ENCODE measurements at places on chromosomes 11 and 22.

DNA sequence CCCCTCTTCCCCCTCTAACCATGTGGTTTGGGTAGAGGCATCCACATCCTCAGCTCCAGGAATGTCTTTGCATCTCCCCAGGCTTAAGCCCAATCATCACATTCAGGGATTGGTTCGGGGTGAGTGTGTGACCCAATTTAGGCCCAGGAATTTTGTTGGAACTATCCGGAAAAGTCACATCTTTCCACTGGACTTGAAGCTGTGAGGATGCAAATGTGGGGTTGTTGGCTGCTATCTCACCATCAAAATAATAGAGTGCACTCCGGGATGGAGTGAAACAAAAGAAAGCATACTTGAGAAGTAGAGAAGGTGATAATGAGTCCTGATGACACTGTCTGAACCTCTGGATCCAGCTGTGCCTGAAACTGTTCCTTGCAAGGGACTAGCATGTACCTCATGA, 33.8 kb upstream of the OLFML1 start:
- DNase-seq: no peak

DNA sequence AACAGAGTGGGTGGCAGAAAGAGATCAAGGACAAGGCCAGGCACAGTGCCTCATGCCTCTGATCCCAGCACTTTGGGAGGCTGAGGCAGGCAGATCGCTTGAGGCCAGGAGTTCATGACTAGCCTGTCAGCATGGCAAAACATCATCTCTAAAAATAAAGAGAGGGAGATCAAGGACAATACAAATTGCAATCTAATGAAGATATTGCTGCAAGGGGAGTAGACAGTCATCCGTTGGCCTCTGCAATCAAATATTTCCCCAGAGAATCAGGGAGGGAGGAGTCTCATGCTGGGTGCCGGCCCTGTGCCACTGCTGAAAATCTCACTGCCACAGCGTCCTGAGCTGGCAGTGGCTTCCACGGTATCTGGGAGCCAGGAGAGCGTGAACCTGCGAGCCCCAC, 19.4 kb upstream of the IL17RA start:
- DNase-seq: no peak

DNA sequence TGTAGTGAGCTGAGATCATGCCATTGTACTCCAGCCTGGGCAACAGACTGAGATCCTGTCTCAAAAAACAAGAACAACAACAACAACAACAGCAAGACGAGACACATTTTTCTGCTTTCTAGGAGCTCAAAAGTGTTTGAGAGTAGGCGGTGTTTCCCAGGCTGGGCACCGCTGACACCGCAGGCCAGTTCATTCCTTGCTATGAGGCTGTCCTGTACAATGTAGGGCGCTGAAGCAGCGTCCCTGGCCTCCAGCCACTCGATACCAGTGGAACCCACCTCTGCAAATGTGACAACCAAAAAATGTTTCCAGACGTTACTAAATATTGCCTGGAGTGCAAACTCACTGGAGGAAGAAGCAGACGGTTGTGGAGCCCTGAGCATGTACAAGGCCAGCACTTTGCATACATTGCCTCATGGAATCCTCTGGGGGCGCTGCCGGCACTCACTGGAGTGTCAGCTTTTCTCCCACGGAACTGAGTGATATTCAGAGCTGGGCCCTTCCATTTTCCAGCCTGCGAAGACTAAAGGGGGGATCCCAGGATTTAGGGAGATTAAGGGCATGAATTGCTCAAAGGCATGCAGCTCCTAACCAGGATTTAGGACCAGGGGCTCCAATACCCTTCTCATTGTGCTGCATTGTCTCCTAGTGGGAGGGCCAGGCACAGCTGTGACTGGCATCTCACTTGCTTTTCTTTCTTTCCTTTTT, 5.8 kb upstream of the MIEF1 start:
- DNase-seq: peak; percentile 61

DNA sequence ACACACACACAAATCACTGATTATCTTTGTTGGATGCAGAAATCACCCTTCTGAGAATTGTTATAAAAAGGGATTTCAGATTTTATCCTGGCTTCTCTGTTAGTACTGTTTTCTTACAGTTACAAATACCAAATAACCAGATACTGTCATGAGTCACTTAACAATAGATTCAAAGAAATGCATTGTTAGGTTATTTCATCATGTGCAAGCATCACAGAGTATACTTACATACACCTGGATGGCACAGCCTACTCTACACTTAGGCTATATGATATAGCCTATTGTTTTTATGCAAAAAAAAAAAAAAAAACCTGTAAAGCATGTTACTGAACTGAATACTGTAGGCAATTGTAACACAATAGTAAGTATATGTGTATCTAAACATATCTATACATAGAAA, 319.2 kb upstream of the ARHGAP42 start:
- DNase-seq: no peak

DNA sequence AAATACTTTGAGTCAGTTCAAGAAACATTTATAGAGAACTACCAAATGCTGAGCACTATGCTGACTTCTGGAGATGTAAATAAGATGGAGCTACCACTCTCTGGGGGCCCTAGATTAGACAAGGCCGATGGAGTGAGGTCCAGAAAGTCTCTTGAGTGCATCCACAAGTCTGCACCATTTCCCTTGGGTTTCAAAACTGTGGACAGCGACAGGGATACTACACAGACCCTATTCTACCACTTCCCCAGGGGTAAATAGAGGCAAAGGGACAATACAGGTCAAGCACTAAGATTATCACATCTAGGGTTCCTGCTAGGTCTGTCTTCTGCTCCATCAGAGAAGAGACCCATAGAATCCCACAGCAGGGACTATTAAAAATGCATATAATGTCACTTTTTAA, 183.2 kb downstream of the GRIA4 start:
- DNase-seq: no peak

DNA sequence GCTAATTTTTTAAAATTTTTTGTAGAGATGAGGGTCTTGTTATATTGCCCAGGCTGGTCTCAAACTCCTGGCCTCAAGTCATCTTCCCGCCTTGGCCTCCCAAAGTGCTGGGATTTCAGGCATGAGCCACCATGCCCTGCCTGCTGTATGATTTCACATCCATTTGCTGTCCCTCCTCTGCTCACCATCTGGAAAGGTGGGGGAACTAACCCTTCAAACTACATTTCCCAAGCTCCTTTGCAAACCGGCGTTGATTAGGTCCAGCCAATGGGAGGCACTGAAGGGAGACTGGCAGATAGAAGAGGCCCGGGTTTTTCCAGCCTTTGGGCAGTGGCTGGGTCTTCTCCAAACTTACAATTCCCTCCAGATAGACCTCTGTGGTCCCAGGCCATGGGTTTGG, 19.3 kb downstream of the RFPL1 start:
- DNase-seq: no peak

DNA sequence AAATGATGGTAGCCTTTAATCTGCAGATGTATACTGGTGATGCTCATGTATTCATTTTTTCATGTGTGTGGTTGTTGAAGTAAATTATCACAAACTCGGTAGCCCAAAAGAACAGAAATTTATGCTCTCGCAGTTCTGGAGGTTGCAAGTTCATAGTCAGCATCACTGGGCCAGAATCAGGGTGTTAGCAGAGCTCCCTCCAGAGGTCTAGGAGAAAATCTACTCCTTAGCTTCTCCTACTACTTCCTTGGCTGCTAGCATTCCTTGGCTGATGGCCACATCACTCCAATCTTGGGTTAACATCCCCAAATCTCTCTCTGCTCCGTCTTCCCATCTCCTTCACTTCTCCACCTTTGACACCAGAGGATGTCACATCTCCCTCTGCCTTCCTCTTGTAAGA, 45.3 kb upstream of the GALNT18 start:
- DNase-seq: no peak

DNA sequence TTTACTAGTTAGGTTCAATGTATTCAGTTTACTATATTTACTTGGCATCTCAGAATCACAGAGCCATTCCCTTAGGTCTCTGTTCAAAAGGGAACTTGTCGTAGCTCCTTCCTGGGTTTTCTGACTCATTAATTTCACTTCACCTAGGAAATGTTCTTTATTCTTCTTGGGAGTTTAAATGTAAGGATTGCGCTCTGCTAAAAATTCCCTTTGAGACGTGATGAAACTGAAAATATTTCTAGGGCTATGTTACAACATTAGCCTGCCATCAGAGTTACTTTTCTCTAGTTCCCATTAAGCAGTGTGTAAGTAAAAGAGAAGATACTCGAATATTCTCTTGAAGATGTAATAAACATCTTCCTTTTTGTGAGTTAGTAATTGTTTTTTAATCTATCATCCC, 209.5 kb downstream of the CASP12 start:
- DNase-seq: no peak

- DNase-seq: peak; percentile 47
These were observed 55.6 kb downstream of the P4HA3 start for GRCh38 chr11:74255741-74256375.

- no peak for DNase-seq
These were observed 188.9 kb downstream of the MYO18B start for GRCh38 chr22:25930788-25931310.
